ENCODE measurements at places on chromosomes 6 and 20.

- DNase-seq: no peak
These were observed 11.9 kb downstream of the ERMARD start for GRCh38 chr6:169763308-169763707.

DNA sequence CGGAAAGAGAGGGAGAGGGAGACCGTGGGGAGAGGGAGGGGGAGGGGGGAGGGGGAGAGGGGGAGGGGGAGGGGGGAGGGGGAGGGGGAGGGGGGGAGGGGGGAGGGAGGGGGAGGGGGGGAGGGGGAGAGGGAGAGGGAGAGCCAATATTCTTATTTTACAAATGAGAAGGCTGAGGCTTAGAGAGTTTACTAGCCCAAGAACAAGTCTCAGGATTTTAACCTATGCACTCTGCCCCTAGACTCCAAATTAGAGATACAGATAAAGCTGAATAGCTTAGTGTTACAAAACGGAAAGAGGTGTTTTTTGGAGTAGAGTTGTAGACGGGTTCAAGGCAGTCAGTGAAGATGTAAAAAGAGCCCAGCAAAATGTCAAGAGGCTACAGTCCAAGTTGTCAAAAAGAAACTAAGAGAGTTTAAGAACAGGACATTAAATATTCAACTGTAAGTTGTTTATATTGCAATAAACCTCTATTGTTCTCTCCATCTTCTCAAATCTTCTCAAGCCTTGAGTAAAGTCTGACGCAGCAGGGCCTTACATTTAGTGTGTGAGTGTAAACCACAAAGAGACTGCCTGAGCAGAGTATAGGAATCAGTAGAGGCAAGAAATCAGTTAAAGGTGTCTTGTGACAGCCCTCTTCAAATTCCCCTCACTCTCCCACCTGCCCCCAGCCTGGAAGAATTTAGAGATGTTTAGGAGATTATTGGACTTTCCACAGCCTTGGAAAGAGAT, 34.9 kb upstream of the AKIRIN2 start:
- DNase-seq: no peak

DNA sequence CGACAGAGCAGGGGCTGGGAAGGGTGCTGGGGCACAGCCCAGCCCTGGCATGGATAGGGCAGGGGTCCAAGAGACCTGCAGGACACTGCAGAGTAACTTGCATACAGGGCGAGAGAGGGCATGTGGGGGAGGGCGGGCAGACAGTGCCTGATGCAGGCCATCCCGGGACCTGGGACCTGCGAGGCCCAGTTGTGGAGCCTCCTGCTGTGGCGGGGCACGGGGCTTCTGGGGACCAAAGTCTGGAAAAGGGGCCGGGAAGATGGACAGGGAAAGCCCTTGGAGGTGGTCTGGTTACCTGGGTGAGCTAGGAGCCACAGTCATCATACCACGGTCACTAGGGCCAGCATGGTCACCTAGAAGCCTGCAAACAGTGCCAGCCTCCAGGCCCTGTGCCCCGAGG, 412 bp upstream of the TUBB1 start:
- DNase-seq: no peak

DNA sequence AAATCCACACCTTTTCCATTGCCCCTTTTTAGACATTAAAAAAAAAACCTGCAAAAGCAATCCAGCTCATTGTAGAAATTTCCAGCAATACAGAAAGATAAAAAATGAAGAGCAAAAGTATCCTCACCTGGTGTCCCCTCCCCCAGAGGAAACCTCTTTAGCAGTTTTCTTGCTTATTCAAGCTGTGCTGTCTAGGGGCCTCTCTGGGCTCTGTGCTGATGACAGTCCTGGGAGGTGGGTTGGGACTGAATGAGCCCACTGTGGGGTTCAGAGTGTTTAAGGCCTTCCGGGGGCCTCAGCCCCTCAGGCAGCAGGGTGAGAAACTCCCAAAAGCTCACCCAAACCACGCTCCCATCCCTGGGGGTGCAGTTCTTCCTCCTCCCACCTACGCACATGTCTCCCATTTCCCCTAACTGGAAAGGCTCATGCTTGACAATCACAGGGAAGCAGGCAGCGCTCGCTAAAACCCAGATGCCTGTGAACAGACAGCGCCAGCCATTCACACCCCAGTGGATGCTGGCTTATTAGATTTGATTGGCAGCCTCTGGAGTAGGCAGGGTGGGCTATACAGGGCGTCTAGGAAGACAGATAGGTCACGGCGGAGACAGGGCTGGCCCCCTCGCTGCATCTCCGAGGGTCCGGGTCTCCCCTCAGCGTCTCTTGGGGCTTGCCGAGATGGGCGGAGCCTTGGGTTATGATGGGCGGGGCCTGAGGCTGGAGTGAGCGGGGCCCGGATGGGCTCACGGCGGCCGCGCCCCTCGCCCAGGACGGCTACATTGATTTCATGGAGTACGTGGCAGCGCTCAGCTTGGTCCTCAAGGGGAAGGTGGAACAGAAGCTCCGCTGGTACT, 4.6 kb downstream of the GUCA1A start:
- DNase-seq: no peak

DNA sequence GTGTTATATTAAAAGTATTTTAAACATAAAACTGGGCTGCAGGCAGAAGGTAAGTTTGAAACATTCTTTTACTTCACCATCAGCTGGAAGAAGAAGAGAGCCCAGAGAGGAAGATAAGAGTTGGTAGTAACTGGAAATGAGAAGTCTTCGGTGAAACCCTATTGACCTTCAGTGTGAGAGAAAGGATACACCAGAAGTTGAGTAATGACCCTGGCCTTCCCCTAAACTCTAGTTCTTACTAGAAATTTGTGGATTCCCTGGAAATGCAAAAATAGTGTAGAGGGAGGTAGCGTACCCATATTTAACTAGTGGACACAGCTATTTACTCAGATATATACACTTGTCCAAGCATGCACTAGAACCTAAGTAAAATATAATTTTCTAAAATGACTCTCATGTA, 8.0 kb upstream of the EPM2A start:
- no peak for DNase-seq

DNA sequence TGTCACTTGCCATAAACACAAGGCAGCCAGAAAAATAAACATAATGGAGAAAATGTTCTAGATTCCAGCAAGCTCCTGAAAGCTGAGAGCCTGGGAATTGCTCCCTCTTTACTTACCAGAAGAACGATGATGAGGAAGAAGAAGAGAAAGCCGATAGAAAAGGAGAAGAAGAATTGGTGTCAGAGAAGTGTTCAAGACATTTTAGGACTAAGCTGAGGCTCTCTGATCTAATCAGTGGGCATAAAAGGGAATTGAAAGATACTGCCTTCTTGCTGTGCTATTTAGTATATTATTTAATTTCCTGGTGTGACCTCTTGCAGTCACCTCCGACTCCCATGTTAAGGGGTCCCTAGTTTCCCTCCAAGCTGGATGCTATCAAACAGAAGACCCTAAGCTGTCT, 316.6 kb upstream of the JARID2 start:
- no peak for DNase-seq

DNA sequence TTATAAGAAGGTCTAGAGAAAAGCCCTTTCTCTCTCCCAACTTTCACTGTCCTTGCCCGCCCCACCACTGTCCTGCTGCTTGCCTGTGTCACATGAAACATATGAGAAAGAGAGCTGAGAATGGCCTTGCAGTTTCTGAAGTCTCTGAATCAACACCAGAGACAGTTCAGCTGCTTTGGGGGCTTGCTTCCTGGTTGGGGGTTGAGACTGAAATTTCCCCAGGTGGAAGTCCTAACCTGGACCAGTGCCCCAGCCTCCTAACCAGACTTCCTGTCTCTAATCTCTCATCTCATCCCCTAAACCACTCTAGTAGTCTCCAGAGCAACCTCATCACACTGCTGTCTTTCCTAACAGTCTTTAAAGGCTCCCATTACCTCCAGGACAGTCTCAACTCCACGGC, 10.7 kb downstream of the TRAM2 start:
- no peak for DNase-seq

GRCh38 chr6:160883999-160884398, 107.6 kb upstream of the MAP3K4 start:
- no peak for DNase-seq

- no peak for DNase-seq
These were observed 15.6 kb downstream of the SLC13A3 start for GRCh38 chr20:46635514-46636136.

- DNase-seq: no peak
These were observed 679.5 kb upstream of the NRSN1 start for GRCh38 chr6:23446469-23446967.

DNA sequence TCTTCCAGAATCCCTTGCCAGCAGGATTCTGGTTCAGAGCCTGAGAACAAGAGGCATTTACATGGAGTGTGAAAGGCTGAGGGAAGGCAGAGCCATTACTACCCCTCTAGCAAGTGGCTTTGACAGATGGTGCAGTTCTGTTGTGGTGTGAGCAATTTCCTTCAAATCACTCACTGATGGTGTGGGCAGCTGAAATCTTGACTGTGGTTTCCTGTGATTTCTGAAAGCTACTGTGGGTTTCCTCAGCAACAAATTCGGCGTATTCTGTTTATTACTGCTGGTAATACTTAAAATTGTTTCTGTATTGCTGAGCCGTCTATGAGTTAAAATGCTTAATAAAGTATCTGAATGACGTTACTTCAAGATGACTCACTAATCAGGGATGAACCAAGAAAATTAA, 181.5 kb upstream of the TCF21 start:
- no peak for DNase-seq

DNA sequence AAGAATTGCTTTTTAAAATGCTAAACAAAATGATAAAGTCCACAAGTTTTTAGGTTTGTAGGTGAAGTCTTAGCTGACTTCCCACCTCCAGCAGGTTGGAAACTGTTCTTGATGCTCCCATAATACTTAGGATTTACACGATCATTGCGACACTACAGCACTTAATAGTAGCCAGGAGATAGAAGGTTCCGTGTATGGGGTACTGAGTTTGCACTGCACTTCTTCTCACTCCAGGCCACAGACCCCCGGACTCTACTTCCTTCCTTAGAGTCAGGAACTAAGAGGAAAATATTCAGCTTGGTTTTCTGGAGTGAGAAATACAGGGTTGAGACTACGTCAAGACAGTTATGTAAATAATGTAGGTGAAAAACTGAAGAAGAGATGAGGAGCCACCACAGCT, 56.1 kb upstream of the SGK1 start:
- DNase-seq: no peak

DNA sequence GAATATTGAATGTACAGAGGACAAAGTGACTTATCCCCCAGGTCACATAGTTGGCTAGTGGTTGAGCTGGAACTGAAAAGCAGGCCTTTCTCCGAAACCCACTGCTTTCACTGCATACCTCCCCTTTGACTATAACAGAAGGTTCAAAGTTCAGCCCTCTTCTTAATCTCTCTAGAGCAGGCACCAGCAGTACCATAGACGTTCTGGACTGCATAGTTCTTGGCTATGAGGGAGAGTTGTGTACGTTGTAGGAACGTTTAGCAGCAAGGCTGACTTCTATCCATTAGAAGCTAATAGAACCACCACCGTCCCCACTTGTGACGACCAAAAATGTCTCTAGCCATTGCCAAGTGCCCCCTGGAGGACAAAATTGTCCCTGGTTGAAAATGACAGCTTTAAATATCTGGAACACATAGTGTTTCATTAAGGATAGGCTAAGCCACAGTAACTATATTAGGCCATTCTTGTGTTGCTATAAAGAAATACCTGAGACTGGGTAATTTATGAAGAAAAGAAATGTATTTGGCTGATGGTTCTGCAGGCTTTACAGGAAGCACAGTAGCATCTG, 123.8 kb upstream of the MTHFD1L start:
- no peak for DNase-seq

GRCh38 chr6:133816171-133816570, 72.7 kb upstream of the TCF21 start:
- DNase-seq: no peak

GRCh38 chr6:39210450-39210849, 18.8 kb downstream of the KCNK5 start:
- DNase-seq: no peak

DNA sequence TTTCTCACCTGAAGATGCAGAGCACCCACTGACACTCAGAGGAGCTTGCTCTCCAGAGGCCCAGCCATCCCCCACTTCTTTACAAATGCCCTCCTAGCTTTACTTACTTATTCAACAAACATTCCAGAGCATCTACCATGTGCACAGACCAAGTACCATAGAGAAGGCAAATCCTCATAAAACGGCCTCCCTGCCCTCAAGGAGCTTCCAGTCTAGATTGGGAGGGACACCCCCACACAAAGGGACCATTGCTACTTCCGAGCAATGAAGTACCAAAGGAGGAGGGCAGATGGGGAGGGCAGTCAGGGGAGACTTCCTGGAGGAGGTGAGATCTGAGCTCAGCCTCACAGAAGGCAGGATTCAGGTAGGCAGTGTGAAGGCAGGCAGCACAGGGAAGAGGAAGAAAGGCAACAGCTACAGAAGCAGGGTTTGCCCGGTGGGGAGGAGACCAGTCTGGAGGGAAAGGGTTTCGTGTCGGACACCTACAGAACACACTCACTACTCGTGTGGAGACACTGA, 108.0 kb downstream of the ZMYND8 start:
- no peak for DNase-seq

DNA sequence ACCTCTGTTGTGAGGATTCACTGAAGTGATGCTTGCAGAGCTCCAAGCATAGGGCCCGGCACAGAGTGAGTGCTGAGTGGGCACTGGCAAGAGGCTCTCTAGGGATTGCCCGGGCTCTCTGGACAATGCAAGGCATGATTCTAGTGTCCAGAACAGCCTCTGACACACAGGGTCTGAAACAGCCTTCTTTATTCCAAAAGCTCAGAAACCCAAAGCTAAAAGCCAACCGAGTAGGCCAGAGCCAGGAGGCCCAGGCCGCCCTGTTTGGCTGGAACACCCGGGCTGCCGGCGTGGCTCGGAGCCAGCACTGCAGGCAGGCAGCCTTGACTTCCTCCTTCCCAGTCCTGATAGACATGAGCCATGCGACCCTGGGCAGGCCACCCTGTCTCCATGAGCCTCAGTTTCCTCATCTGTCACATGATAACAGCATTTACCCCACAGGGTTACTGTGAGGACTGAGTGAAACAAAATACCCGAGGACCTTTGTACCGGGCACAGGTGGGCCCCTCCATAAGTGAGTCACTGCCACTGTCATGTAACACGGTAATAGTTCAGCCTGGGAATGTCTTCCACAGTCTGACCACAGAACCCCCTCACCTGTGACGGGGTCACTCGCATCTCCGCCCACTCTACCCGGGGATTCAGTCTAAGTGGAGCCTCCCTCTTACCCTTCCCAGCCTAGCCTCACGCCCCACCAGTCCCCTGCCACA, 51.5 kb downstream of the PTPRT start:
- no peak for DNase-seq

DNA sequence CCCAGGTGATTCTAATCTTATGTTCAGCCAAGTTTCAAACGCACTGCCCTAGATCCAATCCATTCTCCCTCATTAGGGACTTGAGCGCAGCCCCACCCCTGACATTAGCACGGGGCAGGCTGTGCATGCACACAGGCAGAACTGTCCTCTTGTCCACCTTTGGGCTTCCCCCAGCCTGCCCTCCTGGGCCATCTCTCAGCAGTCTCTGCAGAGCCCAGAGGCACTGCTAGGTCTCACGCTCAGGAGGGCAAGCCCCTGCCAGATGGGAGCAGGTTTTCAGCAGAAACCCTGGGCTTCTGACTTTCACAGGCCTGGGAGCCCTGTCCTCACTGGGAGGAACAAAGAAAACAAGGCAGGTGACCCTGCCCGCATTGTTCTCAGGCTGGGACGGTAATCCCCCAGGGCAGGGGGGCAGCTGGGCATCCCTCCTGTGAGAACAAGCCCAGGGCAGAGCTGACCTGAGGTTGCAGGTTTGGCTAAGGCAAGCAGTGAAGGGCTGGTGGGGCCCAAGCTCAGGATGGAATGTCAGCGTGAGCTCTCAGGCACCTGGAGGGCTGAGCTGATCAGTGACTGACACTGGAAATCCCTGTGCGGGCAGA, 24.5 kb downstream of the KCNK5 start:
- no peak for DNase-seq

All from lower lobe of right lung (tissue), 2 donors.